AML-193 (cell line): ENCODE measurements at places on chromosomes 5 and 9.

DNA sequence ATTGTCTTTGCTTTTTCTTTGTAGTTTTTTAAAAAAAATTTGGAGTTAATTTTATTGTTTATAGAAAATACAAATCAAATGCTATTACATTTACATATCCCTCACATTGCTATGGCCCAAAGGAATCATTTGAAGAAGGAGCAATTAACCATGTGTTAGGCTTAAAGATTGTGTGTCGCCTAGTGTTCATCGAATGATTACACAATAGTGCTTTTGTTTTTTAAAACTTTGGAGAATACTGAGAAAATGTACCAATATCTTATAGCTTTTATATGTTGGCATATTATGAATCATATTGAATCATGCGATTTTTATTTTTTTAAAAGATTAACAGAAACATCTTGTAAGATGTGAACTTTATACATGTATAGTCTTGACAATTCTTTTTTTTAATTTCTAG lies 21.7 kb downstream of the SLC30A5 start:
- no peak for DNase-seq

DNA sequence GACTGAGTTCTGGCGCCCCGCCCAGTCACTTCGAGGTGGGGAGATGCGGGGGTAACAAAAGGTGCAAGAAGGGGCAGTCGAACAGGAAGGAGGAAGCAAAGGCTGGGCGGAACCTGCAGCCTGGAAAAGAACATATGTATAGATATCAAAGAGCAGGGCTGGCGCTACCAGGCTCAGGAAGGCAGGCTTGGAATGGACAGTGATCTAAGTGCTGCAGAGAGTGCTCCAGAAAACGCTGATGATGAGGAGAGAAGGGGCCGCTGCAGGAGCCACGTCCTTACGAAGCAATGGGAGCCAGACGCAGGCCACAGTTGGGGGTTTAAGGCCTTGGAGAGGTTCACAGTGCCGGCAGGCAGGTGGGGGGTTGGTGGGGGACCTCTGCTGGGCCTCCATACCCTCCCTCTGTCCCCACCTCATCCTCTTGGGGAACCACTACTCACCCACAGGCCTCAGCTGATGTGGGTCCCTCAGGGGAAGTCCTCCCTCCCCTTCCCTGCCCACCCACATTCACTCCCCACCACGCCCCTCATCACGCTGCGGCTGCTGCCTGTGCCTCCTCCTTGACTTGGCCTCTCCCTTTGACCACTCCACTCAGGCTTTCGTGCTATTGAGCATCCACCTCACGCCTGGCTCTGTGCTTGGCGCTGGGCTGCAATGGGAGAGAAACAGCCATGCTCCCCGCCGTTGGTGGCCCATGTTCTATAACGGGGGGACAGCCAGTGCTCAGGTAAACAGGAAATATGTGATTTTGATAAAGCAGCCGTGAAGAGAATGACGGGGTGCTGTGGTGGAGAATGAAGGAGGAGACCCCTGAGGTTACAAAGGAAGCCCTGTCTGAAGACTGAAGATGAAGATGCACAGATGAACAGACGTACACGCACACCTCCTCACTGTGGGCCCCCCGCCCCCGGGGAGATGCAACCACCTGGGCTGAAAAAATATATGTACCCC lies 40.5 kb upstream of the RPL26L1 start:
- DNase-seq = no peak

GRCh38 chr9:91036826-91037510 lies 235.3 kb downstream of the SYK start:
- peak; percentile 82 for DNase-seq

GRCh38 chr9:70363760-70364159 lies 50.7 kb downstream of the KLF9 start:
- DNase-seq = no peak

- peak; percentile 33 for DNase-seq
Observed at GRCh38 chr9:132169672-132170392, 8.0 kb downstream of the NTNG2 start.

DNA sequence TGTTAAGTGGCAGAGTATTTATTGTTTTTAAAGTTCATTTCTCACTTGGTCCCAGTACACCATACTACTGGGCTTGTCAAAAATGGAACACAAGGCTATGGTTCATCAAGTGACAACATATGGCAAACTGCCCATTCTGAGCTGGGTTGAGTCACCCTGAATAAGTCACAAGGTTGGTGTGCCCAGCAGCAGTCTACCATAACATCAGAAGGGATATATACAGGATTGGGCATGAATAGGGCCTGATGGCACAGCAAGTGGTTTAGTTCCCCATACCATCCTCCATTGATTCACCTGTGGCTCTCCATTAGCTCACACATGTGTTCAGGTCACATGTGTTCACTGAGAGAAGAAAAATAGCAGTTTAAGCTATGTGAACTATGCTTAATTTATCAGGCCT lies 249.8 kb upstream of the PRDM9 start:
- DNase-seq = no peak

GRCh38 chr5:72722792-72723452 lies 93.5 kb upstream of the TNPO1 start:
- DNase-seq = no peak

DNA sequence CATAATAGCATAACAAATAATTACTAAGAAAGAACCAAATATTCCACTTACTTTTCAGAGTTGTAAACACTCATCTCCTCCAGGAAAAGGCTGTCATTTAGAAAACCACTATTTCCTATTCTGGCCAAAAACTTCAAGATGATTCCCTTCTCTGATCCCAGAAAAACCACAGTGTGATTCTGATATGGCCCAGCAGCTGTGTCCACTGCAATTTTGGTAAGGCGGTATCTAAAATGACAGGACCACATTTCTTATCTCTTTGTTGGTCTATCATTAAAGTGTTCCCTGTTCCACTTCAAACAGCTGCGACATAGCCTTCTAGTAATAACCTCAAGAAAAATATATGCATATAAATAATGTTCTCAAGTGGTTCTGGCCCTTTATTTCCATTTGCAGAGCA lies 96.1 kb downstream of the SEMA6A start:
- no peak for DNase-seq

DNA sequence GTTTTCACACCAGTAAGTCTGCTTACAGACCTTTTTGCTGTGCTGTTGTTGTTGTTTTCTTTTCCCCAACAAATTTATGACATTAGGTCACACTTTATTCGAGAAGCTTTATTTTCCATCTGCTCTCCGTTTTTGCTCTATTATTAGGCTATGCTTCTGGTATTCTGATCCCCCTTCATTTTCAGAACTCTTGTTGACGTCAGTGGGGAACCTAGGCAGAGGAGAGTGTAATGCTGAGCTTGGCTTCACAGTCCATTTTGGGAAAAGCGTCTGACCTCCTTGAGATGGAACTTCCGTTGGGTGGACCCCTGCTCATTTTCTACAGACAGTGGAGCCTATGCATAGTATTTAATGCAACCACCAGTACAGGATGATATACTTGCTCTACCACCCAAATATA lies 387.9 kb upstream of the MEF2C start:
- DNase-seq = no peak

DNA sequence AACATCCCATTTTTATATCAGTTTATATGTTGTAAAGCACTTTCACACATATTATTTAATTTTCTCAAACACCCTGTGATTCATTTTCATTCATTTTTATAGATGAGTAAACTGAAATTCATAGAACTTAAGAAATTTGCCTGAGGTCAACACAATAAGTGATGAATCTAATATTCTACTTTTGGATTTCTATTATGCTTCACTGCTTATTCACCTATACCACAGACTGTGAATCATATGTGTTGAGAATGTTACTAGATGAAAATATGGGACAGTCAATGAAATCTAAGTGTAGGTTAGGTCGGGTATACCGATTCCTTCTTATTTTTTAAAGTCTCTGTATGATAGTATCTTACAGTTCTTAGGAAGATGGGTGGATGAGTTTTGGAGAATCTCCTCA lies 24.8 kb downstream of the CDC37L1 start:
- no peak for DNase-seq

- DNase-seq = no peak
Observed at GRCh38 chr5:157606046-157606445, 30.5 kb upstream of the ADAM19 start.

- no peak for DNase-seq
Observed at GRCh38 chr9:101652601-101653175, 57.9 kb upstream of the PPP3R2 start.

GRCh38 chr5:122501089-122501435 lies 189.0 kb downstream of the SNCAIP start:
- DNase-seq = no peak

DNA sequence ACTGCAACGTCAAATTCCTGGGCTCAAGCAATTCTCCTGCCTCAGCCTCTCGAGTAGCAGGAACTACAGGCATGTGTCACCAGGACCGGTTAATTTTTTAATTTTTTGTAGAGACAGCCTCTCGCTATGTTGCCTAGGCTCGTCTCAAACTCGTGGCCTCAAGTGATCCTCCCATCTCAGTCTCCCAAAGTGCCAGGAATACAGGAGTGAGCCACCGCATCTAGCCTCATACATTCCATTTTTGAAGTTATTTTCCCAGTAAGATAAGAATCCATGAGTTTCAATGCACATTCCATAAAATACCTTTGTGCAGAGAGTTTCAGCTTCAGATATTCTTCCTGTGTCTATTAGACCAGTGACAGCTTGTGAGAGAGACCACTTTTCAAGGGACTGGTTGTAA lies 70.4 kb downstream of the SKIC3 start:
- no peak for DNase-seq

DNA sequence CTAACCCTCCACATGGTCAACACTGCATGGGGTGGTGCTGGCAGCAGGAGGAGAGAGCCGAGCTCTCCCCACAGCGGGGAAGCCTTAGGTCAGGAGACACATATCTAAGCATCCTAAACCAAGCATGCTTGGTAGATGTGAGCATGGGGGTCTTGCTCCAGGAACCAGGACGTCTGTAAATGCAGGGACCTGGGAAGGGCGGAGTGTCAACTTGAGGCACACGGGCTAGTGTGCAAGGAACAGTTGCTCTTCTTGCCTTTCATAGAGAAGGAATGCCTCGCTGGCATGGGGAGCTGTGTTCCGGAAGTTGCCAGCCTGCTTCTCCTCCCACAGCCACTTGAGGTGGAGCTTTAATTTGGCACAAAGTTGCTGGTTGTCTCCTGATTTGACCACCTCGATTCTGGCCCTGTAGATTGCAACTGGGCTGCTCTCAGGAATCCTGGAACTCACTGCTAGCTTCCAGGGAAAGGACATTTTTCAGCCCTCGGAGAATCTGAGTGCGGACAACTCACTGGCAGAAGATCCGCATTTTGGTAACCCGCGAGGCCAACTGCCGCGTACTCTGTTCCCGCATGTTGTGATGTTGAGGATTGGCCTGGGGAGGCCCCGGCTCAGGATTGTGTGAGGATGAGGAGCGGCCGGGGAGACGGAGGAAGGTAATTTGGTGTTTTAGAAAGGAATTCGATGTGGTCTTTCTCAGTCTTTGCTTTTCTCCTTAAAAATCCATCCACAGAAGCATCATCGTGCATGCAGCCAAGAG lies 370.3 kb upstream of the IRX1 start:
- no peak for DNase-seq

- no peak for DNase-seq
Observed at GRCh38 chr9:79800578-79800977, 228.8 kb downstream of the TLE4 start.

DNA sequence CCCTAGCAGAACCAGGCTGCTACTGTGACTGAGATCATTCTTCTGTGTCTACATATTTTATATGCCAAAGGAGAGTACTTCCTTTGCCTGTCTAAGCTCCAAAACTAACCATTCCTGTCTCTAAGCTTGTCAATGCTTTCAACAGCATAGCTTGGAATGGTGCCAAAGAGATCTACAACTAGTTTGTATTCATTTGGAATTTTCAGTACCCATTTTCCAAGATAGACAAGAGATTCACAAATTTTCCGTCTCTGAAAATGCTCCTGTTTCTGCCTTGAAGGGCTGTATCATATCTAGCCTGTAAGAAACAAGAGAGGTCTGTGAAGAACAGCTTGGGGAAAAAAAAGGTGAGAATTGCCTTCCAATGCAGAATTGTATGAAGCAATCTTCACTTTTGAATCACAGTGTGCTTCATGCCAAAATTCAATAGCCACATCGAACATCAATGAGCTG lies 334.4 kb upstream of the ACTBL2 start:
- DNase-seq = no peak

GRCh38 chr9:112489039-112489546 lies 2.5 kb downstream of the KIAA1958 start:
- no peak for DNase-seq

GRCh38 chr9:78296201-78296892 lies 578 bp upstream of the PSAT1 start:
- no peak for DNase-seq

- DNase-seq = no peak
Observed at GRCh38 chr5:43680286-43680685, 77.3 kb downstream of the NNT start.

DNA sequence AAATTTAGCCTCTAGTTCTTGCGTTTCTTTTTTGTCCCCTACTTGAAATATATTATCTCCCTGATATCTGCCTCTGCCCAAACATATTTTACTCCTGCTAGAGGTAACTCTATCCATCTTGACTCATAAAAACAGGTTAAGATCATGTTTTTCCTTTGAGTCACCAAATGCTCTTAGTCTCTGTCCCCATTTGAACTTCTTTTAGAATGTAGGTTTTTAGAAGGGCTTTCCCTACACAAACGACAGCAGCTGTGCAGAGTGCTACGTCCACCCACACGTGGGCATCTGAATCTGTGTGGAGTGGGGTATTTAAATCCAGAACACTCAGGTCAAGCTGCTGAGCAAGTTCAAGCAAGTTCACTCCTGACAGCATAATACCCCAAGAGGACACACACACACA lies 2.2 kb downstream of the HSD17B3 start:
- DNase-seq = no peak

DNA sequence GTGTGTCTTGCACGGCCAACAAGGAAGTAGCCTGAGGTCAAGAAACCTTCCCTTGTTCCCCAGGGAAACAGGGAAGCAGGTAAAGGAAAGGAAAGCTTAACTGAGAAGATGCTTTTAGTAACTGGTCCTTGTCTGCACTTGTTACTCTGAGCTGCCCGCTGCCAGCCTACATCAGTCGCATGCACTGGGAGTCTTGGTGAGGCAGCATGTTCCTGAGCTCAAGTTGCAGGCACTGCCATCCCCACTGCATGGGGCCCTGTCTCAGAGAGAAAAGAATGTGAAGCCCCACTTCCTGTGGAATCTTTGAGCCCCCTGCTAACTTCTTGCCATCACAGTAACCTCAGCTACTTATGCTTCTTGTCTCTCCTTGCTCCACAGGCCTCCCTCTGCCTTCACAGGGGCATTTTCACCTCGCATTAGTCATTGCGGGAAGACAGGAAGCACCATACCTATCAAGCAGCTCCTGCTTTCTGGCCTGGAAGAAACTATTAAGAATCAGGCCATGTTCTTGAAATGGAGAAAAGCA lies 344.1 kb upstream of the ADAMTSL1 start:
- no peak for DNase-seq

DNA sequence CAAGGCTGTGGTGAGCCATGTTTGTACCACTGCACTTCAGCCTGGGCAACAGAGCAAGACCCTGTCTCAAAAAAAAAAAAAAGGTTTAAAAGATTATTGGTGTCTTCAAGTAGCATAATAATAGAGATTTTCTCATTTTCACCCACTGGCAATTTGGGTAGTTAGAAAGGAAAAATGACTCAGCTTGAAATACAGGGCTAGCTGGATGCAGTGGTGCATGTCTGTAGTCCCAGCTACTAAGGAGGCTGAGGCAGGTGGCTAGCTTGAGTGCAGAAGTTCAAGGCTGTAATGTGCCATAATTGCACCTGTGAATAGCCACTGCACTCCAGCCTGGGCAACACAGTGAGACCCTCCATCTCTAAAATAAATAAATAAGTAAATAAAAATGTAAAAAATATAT lies 111.1 kb downstream of the ARRDC3 start:
- no peak for DNase-seq
